ENCODE measurements at places on chromosomes 11 and 22. TPM values are rescaled to one million over a fixed set of nuclear protein-coding genes. Genes with fewer than 3 reads are reported as not detected.

Gene KCNJ11
- 0.74 TPM for total RNA-seq

Gene RAB38
- total RNA-seq, result 20.4 TPM

Gene SLC7A4
- 0.44 TPM for total RNA-seq

Gene OR8A1
- total RNA-seq, result not detected

- no peak overlapping the region for H3K27ac ChIP-seq
- H3K27me3 ChIP-seq, result no peaks in the 10 kb centered on the region
- H3K36me3 ChIP-seq, result no peaks in the 10 kb centered on the region
Measured at GRCh38 chr11:6556139-6556949, 47.1 kb downstream of the RRP8 start.

DNA sequence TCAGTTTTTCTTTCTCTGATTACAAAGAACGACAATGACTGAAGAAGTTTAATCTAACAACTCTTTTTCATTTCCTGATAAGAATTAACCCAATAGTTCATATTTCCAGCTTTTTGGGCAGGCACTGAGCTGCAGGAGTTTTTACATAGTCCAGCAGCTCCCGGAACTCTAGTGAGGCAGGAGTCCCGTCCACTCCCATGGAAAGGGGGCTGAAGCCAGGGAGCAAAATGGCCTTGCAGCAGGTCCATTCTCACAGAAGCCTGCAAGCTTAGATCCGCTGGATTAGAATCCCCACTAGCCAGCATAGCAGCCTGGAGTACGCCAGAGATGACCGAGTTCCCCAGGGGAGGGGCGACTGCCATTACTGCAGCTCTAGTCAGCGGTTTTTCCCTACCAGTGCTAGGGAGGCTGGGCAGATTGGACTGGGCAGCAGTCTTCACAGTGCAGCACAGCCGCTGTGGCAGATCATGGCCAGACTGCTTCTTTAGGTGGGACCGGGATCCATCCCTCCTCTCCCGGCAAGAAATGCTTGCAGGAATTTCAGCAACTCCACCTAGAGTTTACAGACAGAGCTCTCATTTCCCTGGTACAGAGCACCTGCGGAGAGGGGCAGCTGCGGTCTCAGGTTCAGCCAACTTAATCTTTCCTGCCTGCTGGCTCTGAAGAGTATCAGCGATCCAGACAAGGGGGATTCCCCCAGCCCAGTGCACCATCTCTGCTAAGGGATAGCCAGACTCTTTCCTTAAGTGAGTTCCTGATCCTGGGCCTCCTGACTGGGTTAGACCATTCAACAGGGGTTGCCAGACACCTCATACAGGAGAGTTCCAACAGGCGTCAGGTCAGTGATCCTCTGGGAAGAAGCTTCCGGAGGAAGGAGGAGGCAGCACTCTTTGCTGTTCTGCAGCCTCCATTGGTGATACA lies 742 bp upstream of the CASP4 start:
- H3K4me1 ChIP-seq, result peaks cover 33% of the 10 kb centered on the region
- no peaks in the 10 kb centered on the region for H3K27me3 ChIP-seq
- peak overlapping the region; percentile 95 for H3K27ac ChIP-seq
- H3K36me3 ChIP-seq, result peaks cover 39% of the 10 kb centered on the region
- DNase-seq, result no peak
- H3K4me3 ChIP-seq, result peak overlapping the region; percentile 90

GRCh38 chr11:115700981-115701875 lies 197.0 kb upstream of the CADM1 start:
- no peaks in the 10 kb centered on the region for H3K4me1 ChIP-seq
- no peak overlapping the region for H3K4me3 ChIP-seq
- no peaks in the 10 kb centered on the region for H3K36me3 ChIP-seq
- no peak for DNase-seq
- peaks cover 7% of the 10 kb centered on the region for H3K27me3 ChIP-seq
- no peak overlapping the region for H3K27ac ChIP-seq

GRCh38 chr11:109972181-109972715 lies 120.9 kb upstream of the ZC3H12C start:
- H3K36me3 ChIP-seq, result no peaks in the 10 kb centered on the region
- peaks cover 21% of the 10 kb centered on the region for H3K4me1 ChIP-seq
- no peak overlapping the region for H3K27ac ChIP-seq
- H3K27me3 ChIP-seq, result peaks cover 28% of the 10 kb centered on the region
- DNase-seq, result no peak

DNA sequence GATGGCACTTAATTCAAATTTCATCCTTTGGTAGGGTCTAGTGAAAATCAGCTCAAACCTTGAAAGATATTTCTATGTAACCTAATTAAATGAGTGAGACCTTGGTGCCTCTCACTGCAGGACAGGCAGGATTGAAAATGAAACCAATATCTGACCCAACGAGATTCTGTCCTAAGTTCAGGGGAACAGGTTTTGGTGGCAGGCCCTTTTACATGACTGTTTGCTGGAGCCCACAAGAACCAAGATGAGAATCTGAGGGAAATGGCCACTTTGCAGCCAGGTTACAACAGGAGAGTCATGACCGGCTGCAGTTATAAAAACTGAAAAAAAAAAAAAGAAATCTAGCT lies 130.2 kb downstream of the TRIM44 start:
- no peak overlapping the region for H3K27ac ChIP-seq
- H3K36me3 ChIP-seq, result peaks cover 31% of the 10 kb centered on the region
- H3K27me3 ChIP-seq, result no peaks in the 10 kb centered on the region

- no peak for DNase-seq
- no peaks in the 10 kb centered on the region for H3K36me3 ChIP-seq
Measured at GRCh38 chr11:117837070-117837776, 12.7 kb upstream of the FXYD2 start.

All from activated naive CD8-positive, alpha-beta T cell treated with anti-CD3 and anti-CD28 coated beads for 36 hours (primary cell).